ENCODE measurements at places on chromosomes 16 and 17.

DNA sequence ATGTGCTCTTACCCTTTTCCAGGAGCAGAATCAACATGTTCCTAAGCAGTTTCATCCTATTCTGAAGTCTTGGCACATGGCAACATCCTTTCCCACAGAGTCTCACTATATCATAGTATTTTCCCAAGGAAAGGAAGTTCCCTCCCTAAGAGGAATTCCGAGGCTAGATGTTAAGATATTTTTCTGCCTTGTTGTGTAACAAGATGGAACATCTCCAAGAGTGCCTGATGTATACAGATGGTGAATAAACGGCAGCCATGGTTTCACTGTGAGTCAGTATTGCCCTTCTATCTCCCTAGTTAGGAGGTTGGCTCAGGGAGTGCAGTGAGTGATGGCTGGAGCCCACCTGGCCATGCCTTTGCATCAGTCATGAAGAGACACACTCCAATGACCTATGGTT, 48.2 kb downstream of the SPACA3 start:
- DNase-seq: no peak

- DNase-seq: no peak
These were observed at the start of gene TBKBP1 for GRCh38 chr17:47693731-47694580. TSS of gene TBKBP1 (plus strand) at chr17:47694161. CDS start at chr17:47696113, 1,952 bp downstream.

DNA sequence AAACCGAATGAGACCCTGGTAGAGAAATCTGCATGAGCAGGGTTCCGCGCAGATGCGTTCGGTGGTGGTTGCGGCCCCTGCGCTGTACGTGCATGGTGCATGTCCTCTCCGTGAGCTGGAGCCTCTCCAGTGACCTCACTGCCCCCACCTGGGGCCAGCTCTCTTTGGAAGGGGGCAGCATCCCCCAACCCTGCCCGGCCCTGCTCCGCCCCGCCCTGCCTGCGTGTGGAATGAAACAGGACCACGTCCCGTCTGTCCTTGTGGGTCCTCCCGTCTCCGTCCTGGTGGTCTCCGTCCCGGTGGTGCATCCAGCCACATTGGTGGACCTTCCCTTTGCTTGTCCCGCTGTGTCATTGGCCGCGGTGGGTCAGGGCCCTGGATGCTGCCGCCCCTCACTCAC, 84.9 kb downstream of the AMFR start:
- no peak for DNase-seq

GRCh38 chr17:73952082-73952479, 251.4 kb upstream of the RPL38 start:
- no peak for DNase-seq

DNA sequence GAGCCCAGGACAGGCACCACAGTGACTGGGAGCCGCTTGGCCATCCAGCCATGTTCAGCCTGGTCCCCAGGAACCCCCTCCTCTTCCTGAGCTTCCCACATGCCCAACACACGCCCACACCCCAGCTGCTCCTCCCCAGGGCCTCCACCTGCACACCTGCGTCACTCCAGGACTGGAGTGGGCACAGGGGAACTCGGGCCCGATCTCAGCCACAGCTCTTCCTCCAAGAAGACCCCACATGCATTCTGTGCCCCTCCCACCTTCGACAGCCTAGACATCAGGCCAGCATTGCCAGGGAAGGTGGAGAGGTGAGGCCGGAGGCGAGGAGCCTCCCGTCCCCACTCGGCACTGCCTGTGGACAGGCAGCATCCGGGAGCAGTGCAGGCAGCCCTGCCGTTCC, 6.0 kb upstream of the VASN start:
- DNase-seq: no peak

DNA sequence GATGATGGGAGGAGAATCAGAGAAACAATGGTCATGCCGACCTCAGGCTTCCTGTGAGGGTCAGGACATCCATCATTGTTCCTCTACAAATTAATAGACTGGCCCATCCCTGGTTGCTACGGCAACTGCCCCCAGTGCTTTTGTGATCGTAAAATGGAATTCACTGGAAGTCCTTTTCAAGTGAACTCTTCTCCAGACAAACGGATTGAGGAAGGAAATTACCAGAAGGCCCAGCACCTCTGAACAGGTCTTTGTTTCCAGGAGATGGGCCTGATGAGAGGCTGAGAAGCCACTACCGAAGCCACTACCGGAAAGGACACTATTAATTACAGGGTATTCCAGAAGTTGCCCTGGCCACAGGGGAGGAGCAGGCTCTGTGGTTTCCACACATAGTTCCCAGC, 126.0 kb downstream of the MGAT5B start:
- no peak for DNase-seq

GRCh38 chr17:9929871-9930270, 24.8 kb upstream of the RCVRN start:
- no peak for DNase-seq

DNA sequence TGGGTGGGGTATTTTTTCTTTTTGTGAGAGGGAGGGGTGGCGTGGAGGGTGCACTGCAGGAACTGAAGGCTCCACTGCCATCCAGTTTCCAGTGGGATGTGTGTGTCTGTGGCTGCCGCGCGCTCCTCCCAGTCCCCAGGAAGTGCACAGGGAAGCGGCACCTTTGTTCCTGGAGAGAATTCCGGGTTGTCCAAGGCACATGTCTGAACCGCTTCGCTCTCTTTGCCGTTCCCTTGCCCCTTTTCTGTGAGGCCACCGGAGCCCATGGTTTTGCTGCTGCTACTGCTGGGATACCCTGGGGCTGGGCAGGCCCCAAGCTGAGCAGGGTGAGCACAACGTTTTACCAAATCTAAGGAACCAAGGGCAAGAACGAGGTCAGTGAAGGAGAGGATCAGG, 19.5 kb downstream of the ACSF3 start:
- no peak for DNase-seq

- DNase-seq: no peak
These were observed 706.1 kb downstream of the WWOX start for GRCh38 chr16:78805556-78805955.

- DNase-seq: no peak
These were observed 23.8 kb upstream of the KIFC3 start for GRCh38 chr16:57826052-57826451.

GRCh38 chr17:3708366-3708765, 12.4 kb upstream of the P2RX5 start:
- DNase-seq: no peak

GRCh38 chr16:85255777-85256176, 143.5 kb upstream of the CIBAR2 start:
- no peak for DNase-seq

DNA sequence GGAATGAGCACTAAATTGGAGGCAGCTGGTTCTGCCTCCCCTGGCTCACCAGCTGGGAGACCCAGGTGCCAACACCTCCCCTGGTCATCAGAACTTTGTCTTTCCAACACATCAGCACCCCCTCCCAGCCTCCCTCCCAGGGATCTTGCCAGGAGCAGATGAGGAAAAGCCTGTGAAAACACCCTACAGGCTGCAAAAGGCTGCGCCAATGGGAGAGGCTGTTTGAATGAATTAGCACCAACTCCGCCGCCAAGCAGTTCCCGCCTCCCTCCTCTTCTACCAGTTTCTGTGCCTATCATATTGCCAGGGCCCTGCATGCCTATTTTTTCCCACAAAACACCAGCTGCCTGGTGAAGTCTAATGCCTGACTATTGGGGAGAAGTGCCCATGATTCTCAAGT, 137.0 kb downstream of the AIPL1 start:
- no peak for DNase-seq

DNA sequence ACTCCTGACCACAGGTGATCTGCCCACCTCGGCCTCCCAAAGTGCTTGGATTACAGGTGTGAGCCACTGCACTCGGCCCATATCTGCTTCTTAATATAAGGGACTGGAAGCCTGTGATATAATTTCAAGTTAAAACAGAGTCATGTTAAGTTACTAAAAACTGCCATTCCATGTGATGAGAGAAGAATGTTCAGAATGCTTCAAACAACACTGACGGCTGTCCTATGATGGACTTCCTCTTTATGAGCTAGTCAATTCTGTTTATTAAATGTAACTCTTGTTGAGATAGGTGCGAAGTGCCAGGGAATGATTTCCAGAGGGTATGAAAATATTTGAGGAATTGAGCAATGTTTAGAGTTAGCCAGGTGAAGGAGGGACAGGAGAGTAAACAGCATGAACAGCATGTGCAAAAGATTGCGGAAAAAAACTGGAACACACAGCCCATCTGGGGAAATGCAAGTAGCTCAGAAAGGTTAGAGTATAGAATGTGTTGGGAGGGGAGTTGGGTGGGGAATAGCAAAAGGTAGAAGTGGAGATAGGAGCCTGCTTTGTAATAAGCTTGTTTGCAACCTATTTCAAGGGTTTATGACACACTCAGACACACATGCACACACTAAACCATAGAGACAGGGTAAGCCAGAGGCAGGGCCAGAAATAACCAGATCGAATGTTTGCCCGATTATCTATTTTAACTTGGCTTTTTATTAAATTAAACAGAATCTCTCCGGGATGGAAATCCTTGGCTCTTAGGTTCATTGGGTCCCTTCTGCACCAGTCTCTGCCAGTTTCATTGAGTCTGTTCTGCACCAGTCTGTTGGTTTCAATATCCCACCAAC, 135.6 kb upstream of the COX10 start:
- no peak for DNase-seq

GRCh38 chr17:75502721-75503329, 12.5 kb downstream of the CASKIN2 start:
- DNase-seq: no peak

DNA sequence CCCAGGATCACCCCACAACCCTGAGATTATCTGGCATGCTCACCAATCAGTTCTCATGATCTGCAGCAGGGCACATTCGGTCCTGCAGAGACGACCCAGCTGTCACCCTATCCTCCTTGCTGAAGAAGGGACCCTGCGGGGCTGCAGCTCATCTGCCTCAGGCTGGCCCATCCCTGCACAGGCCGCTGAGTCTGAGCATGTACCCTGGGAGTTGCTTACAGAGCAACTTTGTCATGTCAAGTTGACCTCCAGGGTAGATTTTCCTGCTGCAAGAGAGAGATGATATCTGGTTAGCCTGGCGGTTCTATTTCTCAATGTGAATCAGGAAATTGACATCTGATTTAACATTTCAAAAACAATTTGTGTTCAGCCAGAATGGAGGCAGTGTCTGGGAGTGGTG, 36.0 kb upstream of the ADCY9 start:
- no peak for DNase-seq

- no peak for DNase-seq
These were observed 47.8 kb upstream of the IRF8 start for GRCh38 chr16:85851034-85851785.

DNA sequence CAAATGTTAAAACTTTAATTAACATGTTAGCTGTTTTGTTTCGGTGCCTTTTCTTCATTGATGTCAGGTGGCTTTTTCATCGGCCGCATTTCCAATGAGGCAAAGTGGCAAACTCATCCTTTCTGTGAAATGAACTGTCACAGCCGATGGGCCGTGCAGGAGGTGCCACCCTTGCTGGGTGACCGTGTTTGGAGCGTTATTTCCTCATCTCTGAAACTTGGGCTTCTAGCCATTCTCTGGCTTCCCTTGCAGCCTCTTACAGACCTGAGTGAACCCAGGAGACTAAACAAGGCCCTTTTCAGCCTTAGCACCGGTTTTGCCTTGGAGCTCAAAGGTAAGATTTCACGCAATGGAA, 42.2 kb upstream of the PRSS54 start:
- DNase-seq: no peak

DNA sequence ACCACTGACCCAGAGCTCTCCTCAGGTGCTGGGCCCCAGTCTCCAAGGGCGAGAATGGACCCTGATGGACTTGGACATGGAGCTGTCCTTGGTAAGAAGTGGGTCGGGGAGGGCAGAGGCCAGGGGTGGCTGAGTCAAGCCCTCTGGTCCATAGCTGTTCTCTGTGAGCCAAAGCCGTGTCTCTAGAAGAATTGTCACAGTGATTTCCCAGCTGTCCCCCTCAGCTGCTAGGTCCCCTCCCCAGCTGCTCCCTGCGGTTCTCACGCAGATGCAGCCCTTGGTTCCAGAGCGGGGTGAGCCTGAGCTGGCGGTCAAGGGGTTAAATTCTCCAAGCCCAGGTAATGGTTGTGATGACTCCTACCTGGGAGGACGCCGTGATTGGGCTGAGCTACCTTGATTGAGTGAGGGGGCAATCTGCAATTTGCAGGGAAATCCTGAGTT, 1.3 kb upstream of the NOL3 start:
- no peak for DNase-seq

DNA sequence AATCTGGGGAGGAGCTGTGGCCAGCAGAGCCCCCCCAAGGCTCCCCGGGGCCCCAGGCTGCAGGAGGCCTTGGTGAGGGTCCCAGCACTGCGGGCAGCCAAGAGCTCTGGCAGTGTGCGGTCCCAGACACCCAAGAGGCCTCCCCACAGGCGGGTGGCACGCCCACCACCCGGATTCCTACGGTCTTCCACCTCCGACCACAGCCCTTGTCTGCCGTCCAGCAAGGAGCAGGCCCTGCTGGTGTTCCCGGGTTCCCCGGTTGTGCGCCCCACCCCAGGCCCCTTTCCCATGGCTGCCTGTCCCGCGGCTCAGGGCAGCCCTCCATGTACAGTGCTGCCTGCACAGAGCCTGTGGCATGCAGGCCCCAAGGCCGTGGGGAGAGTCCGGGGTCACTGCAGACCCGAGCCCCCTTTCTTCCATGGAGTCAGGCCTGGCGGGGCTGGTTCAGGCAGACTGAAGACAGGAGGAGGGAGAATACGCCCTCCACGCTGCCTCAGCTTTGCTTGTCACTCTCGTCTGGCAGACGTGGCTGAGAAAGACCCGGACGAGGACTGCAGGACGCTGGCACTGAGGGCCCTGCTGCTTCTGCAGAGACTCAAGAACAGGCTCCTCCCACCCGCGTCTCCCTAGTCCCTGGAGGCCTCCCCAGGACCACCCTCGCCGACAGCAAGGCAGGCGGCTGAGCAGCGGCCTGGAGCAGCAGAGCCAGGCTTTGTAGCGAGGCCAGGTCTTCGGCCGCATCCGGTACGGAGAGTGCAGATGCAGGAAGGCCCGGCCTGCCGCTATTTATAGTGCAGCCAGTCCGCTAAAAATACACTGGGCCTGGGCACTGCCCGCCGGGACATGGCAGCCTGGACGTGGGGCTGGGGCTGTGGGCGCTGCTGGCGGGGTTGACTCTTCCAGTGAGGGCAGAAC, 16.4 kb downstream of the TELO2 start:
- DNase-seq: no peak

DNA sequence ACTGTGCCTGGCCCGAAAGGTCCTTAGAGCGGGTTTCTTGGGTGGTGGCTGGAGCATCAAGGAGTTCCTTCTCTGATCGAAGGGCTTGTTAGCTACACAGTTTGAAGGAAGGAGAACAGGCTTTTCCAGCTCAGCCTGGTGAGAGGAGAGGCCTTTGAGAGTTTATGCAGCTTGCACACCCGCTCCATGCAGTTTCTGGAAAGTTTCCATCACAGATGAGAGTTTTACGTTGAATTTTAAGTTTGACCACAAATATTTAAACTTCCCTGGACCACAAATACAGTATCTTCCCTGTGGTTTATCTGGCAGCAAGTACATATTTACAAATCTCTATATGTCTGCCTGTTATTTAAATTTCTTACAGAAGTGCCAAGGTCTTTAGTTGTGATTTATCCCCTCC, 56.8 kb downstream of the HIC1 start:
- no peak for DNase-seq

GRCh38 chr17:35804658-35805192, 4.6 kb upstream of the TAF15 start:
- no peak for DNase-seq

GRCh38 chr16:50603206-50604064, 55.2 kb downstream of the NKD1 start:
- no peak for DNase-seq
